ENCODE measurements at places on chromosomes 1 and 21. TPM values are rescaled to one million over a fixed set of nuclear protein-coding genes. Genes with fewer than 3 reads are reported as not detected.

The GSTM5 gene
- total RNA-seq = 18.1 TPM

The S100A12 gene
- 22.8 TPM for total RNA-seq

The HSPA6 gene
- 10.9 TPM for total RNA-seq

The ETV3L gene
- total RNA-seq = not detected

The GMEB1 gene
- total RNA-seq = 12.9 TPM

The OPTC gene
- not detected for total RNA-seq

The UHMK1 gene
- total RNA-seq = 53.6 TPM

The B3GALT5 gene
- total RNA-seq = not detected

The OR2T33 gene
- total RNA-seq = not detected

The LPAR3 gene
- total RNA-seq = 3.6 TPM

The HAO2 gene
- not detected for total RNA-seq

The IFNLR1 gene
- total RNA-seq = 11.1 TPM

The LCK gene
- 8.3 TPM for total RNA-seq

The FMO3 gene
- total RNA-seq = 22.7 TPM

The FAM163A gene
- total RNA-seq = not detected

The PACC1 gene
- 9.7 TPM for total RNA-seq

The OR2L13 gene
- total RNA-seq = not detected

The RNF223 gene
- 0.55 TPM for total RNA-seq

The DNAJC28 gene
- total RNA-seq = 2.3 TPM

The LRRC38 gene
- total RNA-seq = 0.17 TPM

The FCGR3A gene
- 112 TPM for total RNA-seq

The C4BPA gene
- total RNA-seq = 175 TPM

The TMPRSS15 gene
- total RNA-seq = not detected

The KCNQ4 gene
- 0.96 TPM for total RNA-seq

The CNTN2 gene
- total RNA-seq = not detected

The S100A3 gene
- total RNA-seq = 1.3 TPM

The RPAP2 gene
- total RNA-seq = 22.3 TPM

The TAS1R1 gene
- total RNA-seq = not detected

The CLCNKA gene
- total RNA-seq = not detected

The DIRAS3 gene
- total RNA-seq = 1.4 TPM

The SMIM12 gene
- 38.6 TPM for total RNA-seq

The ACTA1 gene
- total RNA-seq = not detected

The ALX3 gene
- not detected for total RNA-seq

The RAP1GAP gene
- 62.4 TPM for total RNA-seq

The CCDC185 gene
- total RNA-seq = not detected

The RXFP4 gene
- total RNA-seq = not detected

The LCE6A gene
- total RNA-seq = not detected

The MIA3 gene
- total RNA-seq = 69.1 TPM

The C1orf105 gene
- total RNA-seq = not detected

The NR1I3 gene
- not detected for total RNA-seq

The CD1E gene
- total RNA-seq = 3.8 TPM

The EPHA2 gene
- 44.8 TPM for total RNA-seq

The HSPB7 gene
- total RNA-seq = 10.7 TPM

The RPTN gene
- total RNA-seq = not detected

The FAM131C gene
- total RNA-seq = not detected

The LRRC39 gene
- 0.58 TPM for total RNA-seq

The PTPN14 gene
- 43.7 TPM for total RNA-seq

The ARTN gene
- 0.43 TPM for total RNA-seq

The RHEX gene
- 17.3 TPM for total RNA-seq

The SH2D2A gene
- total RNA-seq = 3.8 TPM

The ASTN1 gene
- total RNA-seq = 0.20 TPM

The ZNF593OS gene
- total RNA-seq = not detected

The LAX1 gene
- 3.0 TPM for total RNA-seq

The PLCH2 gene
- 2.4 TPM for total RNA-seq
